T-helper 1 cell (primary cell): ENCODE measurements at places on chromosomes 7 and 10.
A peak's percentile ranks its signal among the peaks of the same experiment; 100 is the strongest.

- no peak for DNase-seq
Measured at GRCh38 chr7:96331775-96332174, 9.9 kb upstream of the SLC25A13 start.

DNA sequence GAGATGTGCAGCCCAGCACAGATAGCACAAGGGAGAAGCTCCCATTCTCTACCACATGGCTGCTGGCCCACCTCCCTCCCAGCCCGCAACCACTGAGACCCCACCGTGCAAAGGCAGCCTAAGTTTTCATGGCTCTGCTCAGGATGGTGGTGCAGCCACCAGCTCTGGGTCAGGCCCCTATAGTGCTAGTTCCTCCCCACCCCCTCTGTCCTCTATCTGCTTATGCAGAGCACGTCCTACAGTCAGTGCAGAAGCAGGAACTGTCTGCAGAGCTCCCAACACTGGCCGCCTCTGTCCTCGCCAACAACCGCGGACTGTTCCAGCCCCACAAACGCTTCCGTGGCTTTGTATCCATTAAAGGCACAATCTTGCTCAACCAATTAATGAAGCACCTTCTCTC, 278.9 kb downstream of the GRID1 start:
- no peak for DNase-seq

DNA sequence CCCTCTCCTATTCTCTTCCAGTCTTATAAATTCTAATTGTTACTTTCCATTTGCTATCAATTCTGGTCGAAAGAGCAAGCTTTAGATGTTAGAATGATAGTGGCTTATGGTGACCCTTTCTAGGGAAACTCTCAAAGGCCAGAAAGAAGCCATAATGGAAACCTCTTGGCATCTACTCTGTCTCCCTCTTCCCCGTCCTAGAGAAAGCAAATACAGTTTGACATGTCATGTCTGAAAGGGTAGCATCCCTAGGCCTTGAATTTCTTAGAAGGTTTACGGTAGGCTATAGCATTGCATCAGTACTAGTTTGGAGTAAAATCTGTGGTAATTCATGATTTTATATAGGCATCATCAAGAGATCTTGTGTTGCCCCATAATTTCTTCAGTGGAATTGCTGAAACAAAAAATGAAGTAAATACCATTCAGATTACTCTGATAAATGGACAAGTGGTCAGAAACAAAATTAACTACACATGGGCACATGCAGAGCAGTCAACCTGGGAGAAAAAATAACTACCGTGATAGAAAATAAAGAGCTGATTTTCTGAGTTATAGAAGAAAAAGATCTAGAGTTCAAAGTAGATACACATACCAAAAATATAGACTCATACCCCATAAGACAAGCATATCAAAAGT, 4.4 kb downstream of the PRKAR2B start:
- no peak for DNase-seq

DNA sequence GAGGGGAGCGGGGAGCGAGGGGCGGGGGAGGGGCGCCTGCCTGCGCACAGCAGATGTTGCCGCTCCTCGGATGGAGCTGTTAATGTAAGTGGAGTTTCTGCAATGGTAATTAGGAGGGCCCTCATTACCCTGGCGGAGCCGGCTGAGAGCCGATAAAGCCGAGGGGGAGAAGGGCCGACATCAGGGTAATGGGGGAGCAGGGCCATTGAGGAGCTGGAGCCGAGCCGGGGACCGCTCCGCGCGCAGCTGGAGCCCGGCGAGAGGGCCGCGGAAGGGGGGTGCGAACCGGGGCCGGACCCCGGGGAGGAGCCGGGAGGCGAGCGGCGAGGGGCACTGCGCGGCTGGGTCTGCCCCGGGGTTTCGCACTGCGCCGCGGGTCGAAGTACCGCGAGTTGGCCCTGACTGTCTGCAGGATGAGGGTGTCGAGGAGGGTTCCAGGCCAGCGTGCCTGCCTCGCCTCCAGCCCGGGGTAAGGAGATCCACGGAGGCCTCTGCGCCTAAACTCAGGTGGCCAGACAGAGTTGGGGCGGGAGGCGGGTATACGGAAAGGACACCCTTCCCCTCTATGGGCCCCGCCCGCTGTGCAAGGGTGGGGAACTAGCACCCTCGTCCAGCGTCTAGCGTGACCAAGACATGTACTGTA, 55.0 kb upstream of the LBX1 start:
- no peak for DNase-seq

- DNase-seq, result no peak
Measured at GRCh38 chr7:90817846-90818245, 221.7 kb downstream of the CDK14 start.

DNA sequence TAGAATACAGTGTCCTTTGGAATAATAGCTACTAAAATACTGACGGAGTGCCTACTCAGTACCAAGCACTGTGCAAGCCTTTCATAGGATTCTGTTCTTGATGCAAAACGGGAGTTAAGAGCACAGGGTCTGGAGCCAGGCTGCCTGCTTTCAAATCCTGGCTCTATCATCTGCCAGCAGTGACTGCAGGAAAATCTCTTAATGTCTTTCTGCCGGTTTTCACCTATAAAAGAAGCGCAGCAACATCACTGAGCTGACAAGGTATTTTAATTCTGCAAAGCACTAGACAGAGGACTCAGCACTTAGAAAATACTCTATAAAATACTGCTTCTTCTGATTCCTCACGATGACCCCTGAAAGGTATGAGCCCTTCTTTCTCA, 659 bp downstream of the FIGNL1 start:
- no peak for DNase-seq

DNA sequence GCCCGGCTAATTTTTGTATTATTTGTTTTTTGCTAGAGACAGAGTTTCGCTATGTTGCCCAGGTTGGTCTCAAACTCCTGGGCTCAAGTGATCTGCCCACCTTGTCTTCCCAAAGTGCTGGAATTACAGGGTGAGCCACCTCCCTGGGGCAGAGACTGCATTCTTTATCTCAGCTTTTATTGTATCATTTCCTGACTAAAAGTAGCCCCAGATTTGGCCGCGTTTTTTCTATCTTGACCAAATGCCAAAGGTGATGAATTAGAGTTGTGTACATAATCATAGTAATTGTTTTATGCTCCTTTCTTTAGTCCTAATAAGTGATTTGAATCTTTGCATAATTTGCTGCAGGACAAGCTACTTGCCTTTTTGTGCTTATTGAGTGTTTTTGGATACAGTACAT, 3.1 kb upstream of the SMNDC1 start:
- no peak for DNase-seq

GRCh38 chr10:62076891-62077290, 175.4 kb downstream of the ARID5B start:
- peak; percentile 66 for DNase-seq

GRCh38 chr7:50807026-50807730, 24.5 kb upstream of the GRB10 start:
- DNase-seq, result no peak

DNA sequence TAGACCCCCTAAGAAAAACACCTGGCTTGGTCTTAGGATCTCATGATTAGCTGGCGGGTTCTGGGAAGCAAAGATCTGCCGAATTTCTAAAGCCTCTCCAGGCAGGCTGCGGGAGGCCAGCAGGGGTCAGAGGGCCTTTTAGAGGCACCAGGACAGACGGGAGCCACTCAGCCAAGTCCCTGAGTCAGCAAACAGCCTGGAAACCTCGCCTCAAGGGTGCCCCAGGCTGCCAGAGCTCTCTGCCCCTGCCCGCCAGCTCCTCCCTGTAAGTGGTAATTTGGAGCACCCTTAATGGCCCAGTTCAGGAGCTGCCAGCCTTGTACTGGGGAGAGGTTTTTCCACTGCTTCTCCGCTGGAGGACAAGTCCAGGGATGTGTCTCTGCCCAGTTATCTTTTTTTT, 88.7 kb downstream of the HIP1 start:
- no peak for DNase-seq

DNA sequence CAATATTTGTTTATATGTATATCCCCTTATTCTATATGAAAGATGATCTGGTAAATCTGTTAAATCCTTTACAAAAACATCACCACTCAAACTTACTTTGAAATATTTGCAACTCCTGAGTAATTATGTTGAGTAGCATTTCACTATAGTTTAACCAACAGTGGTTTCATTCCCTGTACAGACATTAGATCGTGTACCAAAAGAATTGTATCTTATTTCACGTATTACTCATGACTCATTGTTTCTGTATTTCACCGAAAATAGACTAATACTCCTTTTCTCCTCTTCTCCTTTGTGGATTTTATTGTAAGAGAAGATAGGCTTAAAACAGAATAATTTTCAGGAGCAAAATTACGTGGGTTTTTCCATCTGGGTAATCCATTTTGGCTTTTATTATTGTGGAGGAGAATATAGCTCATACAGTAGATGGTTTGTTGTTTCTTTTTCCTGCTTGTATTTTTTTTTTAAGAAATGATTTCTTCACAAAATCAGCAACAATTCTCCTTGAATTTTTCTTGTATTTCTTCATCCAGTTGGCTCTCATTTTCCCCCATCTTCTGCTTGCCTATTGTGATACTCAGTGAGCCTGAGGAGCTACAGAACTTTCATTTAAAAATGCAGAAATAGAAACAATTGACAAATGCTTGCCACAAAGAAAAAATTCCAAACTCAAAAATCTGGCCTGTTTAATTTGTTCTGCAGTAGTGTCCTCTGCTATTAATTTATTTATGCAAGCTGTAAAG, 90.6 kb upstream of the OIT3 start:
- DNase-seq, result no peak

DNA sequence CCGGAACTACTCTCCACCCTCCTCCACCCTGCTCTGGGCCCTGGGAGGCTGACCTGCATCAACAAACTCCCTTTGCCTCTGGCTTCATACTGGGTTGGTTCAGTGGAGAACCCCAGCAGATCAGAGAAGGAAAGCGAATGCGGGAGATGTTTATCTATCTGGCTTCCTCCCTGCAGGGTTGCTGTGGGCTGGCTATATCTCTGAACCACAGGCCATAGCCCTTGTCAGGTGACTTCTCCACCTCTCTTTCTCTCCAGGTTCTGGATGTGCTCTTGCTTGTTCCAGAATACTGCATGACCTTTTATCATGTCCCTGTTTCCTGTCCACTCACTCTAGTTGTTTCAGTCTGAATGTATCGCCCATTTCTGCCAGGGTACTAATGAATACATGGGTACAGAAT, 51.7 kb upstream of the IFRD1 start:
- peak; percentile 22 for DNase-seq

DNA sequence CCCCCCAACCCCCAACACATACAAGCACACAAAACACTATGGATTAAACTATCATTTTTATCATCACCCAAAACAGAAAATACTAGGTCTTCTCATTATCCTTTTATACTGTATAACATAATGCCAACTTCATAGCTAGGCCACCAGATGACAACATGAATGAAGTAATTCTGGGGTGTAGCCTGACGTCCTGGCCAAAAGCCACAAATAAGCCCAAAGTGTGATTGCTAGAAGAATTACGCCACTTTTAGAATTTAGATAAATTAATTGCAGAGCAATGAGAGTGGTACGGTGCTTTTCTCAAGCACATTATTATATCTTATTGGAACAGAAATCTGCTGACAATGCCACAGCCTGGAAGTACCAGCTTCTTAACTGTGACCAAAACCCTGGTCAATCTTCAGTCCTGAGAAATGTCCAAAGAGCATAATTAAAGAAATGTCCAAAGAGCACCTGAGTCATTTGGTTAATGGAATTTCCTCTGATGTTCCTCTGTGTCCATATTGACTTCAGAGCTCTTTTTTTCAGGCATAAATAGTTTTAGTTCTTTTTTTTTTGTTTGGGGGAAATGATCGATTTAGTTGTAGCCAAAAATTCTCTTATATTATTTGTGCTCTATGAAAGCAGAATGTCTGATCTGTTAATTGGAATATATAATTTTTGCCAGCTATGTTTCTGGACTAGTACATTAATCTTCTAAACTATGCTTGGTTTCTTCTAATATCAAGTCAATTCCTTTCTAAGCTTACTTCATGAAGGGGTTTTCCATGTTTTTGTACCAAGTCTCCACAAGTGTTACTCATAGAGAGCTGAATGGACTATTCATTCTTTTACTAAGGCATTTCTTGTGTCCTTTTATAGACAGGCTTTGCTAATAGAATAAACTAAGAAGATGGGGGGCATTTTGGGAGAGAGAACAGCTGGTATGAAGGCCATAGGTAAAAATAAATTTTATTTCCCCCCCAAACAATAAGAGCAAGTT, 233.4 kb upstream of the SLC26A5 start:
- no peak for DNase-seq

DNA sequence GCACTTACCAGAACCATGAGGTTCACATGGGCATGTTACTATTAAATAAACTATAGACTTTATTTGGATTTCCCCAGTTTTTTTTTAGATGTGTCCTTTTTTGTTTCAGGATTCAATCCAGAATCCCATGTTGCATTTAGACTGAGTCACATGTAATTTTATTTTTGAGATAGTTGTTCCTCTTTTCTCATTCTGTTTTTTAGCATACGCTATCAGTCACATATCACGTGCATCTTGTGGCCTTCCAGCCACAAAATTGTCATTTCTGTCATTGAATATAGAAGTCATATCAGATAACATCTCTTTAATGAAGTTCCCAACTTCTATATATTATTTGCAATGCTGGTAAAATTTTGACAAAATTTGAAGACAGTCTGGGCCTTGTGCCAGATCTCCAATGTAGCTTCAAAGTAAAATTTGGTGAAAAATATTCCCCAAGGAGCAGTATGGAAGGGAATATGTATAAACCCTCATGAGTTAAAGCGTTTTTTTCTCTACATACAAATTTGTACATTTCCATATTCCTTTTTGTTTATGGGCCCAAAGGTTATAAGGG, 132.3 kb upstream of the MKI67 start:
- DNase-seq, result no peak

DNA sequence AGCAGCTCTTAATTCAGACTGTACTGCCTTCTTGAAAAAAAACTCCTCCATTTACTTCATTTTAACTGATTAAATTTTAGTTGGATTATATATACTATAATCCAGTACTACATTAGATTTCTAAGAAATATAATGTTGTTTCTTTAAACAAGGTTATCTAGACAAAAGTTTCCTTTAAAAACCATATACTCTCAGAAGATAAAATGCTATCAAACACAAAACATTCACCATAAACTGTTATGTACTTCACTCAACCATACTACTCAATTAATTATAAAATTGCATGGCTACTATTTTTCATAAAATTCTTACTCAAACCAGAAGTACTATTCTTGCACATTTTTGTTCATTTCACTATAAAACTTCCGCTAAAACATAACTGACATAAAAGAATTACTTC, 12.7 kb downstream of the GPR22 start:
- DNase-seq, result no peak

DNA sequence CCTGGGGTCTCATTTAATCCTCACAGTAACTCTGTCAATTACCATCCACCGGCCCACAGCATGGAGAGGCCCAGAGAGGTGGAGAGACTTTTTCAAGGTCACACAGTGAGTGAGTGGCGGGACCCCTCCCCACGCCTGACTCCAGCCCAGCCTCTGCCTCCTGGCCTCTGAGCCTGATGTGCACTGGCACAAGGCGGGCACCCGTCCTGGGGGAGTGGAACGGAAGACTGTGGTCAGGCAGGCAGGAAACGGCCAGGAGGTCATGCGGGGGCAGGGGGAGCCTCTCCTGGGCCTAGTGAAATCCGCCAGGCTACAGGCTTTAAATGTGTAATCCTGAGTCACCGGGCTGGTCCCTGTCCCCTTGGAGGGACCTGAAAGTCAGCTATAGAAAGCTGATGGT, 32.2 kb downstream of the ZCCHC24 start:
- no peak for DNase-seq
